ENCODE measurements at places on chromosomes 12 and 14. TPM values are rescaled to one million over a fixed set of nuclear protein-coding genes. Genes with fewer than 3 reads are reported as not detected.

Gene CLEC4C
- not detected for total RNA-seq

Gene SLC4A8
- 6.7 TPM for total RNA-seq

Gene SOS2
- 27.7 TPM for total RNA-seq

Gene CCDC91
- 32.2 TPM for total RNA-seq

Gene TMBIM4
- 81.5 TPM for total RNA-seq

Gene SRRM4
- total RNA-seq: not detected

Gene KRT6C
- total RNA-seq: not detected

Gene VDR
- total RNA-seq: 66.0 TPM

Gene IRAK3
- total RNA-seq: 14.2 TPM

Gene GAS2L3
- total RNA-seq: 24.5 TPM

Gene COA8
- 22.6 TPM for total RNA-seq

Gene DPPA3
- not detected for total RNA-seq

Gene TTLL5
- 23.9 TPM for total RNA-seq

Gene SYCP3
- total RNA-seq: 0.16 TPM

Gene ABCD4
- total RNA-seq: 36.8 TPM

Gene SSTR1
- total RNA-seq: 5.5 TPM

Gene NPAS3
- 1.3 TPM for total RNA-seq

Gene KLRC4
- not detected for total RNA-seq

Gene FOXM1
- total RNA-seq: 9.8 TPM

Gene STON2
- 162 TPM for total RNA-seq

Gene CHST11
- 7.4 TPM for total RNA-seq

Gene RNASE13
- not detected for total RNA-seq

Gene POTEG
- not detected for total RNA-seq

Gene ARHGAP9
- 0.16 TPM for total RNA-seq

Gene PELI2
- 16.6 TPM for total RNA-seq

Gene SMCO2
- not detected for total RNA-seq

Gene ACSM4
- total RNA-seq: not detected

Gene MYRFL
- total RNA-seq: not detected

Measured in hair follicle dermal papilla cell (primary cell).